ENCODE measurements at places on chromosomes 7 and 10.

- no peak for DNase-seq
These were observed 63.3 kb downstream of the CALML3 start for GRCh38 chr10:5588080-5588453.

DNA sequence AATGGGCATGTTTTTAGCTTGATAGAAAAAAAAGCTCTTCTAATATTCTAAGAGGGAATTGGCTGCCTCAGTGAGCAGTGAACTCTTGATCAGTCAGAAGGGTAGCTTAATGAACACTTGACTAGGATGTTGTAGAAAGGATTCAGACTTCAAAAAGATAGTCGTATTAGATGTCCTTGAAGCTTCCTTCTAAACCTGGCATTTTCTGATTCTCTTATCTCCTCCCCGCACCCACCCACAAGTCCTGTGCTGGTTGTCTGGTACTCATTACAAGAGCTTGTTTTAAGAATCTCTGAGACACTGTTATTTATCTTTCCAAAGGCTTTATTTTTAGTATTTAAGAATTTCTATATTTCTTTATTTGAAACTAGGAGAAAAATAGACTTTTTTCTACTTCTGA is 7.4 kb upstream of the SMIM30 start:
- DNase-seq, result no peak

DNA sequence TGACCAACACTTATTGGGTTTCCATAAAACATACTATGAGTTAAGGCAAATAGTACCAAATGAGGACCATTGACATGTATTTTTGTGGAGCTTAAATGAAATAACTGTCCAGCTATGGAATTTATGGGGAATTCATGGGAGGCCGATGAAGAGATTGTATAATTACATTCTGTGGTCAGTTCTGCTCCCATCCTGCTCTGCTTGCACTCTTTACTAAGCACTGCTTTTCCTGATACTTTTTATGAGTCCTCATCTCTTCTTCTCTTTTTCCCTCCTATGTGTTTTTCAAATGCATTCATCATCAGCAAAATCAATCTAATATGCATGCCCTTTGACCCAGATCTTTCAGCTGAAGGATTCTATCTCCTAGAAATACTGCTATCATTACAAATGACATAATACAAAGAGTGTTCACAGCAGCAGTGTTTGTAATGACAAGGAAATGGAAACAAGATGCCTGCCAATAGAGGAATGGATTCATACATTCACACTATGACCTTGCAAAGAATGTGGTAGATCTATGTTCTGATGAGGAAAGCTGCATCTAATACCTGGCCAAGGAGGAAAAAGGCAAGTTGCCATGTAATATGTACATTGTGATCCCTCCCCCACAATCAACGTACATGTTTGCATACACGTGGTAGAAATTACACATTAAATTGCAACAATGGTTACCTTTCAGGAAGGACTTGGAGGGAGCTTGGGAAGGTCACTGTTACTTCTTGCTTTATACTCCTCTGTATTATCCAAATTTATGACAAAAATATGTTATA is 73.9 kb downstream of the PCGF5 start:
- DNase-seq, result no peak

- DNase-seq, result no peak
These were observed 240.7 kb downstream of the TSPAN12 start for GRCh38 chr7:120617275-120617674.

GRCh38 chr7:142800088-142800487 is 29.3 kb downstream of the PRSS2 start:
- DNase-seq, result no peak

DNA sequence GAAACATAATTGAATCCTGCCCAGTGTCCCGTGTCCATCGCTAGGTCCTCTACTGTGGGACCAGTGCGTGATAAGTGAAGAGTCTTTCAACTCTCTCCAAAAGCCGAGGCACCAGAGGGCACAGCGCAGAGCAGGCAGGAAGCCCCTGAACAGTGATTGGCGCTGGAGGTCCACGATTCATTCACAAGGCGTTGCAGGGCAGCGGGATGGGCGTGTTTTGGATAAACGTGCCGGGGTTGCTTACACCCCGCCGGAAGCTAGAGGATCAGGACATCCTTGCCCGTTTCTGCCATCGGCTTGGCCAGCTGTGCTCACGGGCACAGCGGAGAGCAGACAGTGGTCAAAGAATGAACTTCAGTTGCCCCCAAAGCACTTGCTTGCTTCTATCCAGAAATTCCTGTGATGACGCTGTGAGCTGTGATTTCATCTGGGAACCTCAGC is 86.0 kb upstream of the PFKP start:
- no peak for DNase-seq

DNA sequence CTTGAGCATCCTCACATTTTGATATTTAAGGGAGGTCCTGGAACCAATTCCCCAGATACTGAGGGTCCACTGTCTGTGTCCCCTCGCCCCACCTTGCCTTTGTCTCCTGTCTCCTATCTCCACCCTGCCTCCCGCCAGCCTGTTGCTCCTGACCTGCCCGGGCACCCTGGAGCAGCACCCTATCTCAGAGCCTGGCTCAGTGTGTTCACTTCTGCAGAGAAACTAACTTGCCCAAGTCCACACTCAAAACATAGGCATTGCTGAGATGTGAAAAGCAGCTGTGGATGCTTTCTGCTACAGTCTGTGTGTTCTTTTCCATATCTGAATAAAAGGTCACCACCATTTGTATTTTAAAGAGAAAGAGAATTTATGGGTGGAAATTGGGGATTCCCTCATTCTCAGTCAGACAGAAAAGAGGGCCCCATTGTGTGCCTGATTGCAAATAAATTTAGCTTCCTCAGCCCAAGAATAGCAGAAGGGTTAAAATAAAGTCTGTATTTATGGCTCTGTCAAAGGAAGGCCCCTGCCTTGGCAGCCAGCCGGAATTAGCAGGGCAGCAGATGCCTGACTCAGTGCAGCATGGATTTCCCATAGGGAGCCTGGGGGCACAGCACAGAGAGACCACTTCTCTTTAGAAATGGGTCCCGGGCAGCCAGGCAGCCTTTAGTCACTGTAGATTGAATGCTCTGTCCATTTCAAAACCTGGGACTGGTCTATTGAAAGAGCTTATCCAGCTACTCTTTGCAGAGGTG is 161.3 kb downstream of the EGFR start:
- no peak for DNase-seq

DNA sequence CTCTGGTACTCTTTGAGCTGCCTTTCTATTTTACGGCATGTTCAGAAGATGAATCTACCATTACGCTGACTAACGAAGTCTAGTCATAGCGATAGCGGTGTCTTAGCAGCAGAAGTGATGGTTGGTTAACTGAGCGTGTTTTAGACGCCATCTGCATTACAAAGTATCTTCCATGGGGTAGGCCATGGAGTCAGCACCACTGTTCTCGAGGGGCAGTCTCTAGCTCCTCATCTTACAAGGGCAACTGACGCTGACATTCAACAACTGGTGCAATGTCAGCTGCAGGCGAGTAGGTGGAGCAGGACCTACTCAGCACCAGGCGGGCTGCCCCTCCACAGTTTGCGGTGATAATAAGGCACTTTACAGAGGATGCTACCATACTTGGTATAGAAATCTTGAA is 88.7 kb downstream of the ADARB2 start:
- no peak for DNase-seq

DNA sequence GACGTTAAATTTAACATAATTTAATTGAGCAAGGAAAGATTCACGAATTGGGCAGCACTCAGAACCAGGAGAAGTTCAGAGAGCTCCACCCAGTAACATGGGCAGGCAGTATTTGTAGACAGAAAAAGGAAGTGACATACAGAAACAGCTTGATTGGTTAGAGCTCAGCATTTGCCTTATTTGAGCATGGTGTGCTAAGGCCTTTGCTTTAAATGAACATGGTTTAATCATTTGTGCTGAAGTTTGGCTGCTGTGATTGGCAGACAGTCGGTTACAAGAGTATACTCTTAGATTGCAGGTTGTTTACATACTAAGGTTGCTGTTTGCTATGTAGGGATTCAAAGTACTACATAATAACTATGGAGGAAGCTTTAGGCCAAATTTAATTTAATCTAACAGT is 199.2 kb downstream of the MALRD1 start:
- DNase-seq, result no peak

DNA sequence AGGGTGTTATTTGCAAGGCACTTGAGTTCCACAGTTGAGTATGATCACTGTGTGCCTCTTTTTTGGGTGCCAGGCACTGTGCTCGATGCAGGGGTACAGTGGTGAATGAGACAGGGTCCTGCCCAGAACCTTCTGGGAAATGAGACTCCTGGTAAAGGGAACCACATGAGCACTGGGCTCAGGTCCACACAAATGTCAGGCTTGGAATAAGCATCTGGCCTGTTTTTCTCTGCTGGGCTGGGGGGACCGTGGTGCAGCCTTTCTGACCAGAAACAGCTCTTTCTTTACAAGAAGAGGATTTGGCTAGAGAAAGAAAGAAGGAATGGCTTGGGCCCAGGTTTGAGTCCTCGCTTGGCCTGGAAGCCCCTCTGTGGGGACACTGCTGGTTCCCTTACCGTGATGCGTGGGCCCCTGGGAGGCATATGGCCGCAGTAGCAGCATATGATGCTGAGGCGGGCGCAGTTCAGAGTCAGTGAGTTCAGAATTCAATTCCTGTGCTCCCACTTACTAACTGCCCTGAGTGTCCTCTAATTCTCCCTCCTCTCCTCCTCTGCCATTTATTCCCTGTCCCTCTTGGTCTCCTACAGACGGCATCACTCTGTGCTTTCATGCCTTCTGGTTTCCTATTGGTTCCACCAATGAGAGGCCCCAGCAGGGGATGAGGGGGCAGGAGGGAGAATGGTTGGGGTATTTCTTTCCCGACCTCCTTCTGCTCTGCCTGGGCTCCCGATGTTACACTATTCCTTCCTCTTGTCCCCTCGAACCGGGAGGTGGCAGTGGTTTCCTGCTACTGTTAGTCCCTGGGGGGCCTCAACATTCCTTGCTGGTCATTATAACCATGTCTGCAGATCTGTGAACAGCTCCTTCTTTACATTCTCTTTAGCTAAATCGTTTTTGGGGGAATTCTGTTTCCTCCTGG is 9.6 kb upstream of the KCP start:
- no peak for DNase-seq

DNA sequence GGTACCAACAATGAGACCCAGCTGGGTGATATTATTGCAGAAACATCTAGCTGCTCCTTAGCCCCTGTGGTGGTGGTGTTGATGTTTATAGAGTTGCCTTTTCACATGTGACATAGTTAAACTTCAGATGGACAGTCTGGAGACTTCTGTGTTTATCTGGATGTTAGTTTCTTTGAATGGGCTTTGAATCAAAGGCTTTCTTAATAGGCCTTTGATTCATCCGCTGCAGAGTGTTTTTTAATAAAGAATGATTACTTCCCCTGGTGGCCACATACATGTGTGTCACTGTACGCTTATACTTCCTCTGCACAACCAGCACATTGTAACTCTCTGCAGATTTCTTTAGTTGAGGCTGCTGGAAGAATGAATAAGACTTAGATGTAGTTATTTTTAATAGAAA is 221.0 kb downstream of the DYNC1I1 start:
- no peak for DNase-seq

DNA sequence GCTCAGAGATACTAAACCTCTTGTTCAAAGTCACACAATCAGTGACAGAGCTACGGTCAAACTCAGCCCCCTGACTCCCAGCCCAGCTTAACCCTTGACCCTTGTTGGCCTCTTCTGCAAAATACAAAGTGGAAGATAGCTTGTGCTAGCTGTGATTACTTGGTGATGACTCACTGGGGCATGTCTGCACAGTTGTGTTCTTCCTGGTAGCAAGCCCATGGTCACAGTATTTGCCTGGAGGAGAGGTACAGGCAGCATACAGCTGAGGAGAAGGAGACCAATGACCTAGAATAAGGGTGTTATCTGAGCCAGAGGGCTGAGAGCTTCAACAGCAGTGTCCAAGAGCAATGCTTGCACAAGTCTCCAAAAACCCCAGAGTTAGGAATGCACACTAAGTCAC is 5.7 kb upstream of the HSPA12A start:
- no peak for DNase-seq

DNA sequence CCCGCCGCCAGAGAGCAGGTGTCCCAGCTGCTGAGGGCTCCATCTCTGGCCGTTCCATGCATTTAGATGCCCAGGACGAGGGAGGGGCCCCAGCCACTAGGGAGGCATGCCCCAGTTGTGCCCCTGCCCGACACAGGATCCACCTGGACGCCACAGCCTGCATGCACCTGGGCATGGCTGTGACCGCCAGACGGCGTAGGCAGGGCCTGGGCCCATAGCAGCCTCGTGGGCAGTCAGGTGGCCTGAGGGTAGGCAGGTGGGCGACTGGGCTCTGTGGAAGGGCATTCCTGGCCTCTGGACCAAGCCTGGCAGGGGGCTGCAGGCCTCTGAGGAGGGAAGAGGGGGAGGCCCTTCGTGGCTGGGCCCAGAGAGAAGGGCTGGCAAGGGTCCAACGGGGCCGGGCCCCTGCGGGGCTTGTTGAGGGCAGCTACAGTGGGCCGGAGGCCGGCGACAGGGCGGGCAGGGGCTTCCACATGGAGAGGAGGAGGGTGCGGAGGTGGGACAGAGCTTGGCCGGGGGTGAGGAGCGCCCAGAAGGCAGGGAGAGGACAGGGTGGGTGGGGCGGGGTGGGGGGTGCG is 76.0 kb upstream of the NKX6-2 start:
- DNase-seq, result no peak

DNA sequence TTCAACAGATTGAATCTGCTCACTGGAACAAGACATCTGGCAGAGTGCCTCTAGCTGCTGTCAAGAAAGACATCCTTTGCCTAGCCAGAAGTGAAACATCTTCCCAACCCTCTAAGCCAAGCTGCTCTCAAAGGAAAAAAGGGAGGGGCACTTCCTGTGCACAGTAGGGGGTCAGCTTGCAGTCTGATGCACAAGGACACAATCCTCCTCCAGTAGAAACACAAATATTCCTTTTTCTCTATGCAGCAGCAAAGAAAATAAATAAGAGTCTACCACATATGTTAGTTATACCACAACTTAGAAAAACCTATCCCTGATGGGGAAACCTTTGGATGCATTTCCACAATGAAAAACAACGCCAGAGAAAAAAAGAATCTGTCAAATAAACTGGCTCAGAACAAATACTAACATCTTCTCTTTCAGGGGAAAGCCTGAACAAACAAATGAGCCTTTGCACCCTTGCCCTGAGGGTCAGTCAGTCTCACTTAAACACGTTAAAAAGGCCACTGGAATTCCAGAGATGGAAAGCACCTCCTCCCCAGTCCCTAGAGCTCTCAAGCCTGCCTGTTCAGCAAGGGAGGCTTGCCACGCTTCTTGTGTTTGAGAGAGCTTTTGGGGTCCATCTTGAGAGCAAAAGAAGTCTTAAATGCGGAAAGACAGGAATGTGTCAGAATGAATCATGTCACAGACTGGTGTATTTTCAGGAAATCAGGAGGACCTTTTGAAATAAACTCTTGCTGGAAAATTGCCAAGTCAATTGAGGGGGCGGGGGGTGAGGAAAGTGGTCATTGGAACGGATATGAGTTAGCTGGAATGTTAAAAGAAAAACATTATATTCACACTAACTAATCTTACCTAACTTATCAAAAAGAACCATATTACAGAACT is 7.5 kb downstream of the LAMB1 start:
- no peak for DNase-seq

DNA sequence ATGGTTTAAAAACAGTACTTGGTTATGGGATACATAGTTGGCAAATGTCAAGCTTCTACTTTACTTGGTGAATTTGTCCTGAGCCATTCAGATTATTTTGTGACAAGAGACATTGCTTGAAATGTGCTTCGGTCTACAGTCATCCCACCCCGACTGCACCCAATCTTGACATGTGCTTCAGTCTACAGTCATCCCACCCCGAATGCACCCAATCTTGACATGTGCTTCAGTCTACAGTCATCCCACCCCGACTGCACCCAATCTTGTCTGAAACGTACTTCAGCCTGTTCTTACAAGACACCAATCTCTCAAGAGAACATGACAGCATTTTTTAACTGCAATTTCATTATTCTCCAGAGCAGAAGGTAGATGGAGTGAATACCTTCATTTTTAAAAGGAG is 47.8 kb downstream of the PRKCQ start:
- DNase-seq, result no peak
